ENCODE measurements at places on chromosomes 6 and 20.

DNA sequence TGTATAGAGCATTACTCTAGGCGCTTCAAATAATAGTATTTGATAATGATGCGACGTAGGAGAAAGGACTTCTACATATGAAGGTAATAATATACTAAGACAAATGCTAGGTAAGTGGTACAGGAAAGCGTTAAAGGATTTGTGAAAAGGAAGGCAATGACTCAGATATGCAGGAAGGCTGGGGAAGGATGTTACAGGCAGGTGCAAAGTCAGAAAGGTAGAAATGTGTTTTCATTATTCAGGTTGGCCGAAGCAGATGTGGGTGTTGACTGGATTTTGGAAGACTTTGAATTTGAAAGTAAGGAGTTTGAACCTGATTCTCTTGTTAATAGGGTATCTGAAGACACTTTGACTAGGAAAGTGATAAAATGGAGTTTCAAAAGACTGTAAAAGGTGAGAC is 51.0 kb downstream of the STK4 start:
- no peak for DNase-seq

- peak; percentile 28 for DNase-seq
Measured at GRCh38 chr6:157755746-157756411, 67.2 kb upstream of the SNX9 start.

DNA sequence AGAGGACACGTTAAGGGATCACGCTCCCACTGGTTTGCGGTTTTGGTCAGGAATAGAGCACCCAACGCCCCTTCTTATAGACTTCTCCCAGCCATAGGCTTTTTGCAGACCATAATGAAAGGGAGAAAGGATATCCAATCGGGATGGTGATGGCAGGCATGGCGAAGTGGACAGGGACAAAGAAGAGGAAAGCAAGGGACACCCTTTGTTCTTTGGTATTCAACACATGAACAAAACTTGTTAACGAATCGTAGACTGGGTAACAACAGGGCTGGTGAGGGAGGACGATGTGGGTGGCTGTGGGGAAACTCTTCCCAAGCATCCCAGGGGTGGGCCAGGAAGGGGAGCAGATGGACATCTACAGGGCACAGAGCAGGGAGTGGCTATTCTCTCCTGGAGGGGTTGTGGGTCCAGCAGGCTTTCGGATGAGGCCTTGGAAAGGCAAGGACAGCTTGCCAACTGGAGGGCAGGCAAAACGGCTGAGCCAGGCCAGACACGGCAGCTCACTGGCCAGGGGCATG is 1.4 kb upstream of the HSP90AB1 start:
- no peak for DNase-seq

DNA sequence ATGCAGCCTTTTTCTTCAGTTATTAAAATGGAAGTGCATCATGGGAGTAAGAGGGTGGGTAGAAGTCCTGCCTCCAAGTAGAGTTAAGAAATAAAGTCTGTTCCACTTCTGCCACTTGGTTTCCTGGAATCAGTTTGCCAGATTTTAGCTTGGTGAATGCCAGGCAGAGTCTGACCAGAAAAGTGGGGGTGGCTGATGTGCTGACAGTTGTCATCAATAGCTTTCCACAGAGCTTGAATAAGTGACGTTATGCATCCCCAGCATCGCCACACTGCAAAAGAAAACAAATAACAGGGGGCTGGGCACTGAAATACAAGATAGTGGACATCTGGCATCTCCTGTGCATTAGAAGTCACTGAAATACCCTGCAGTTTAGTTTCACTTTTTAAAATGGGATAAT is 30.8 kb upstream of the CEP162 start:
- DNase-seq: no peak

GRCh38 chr6:21437581-21437980 is 156.0 kb upstream of the SOX4 start:
- no peak for DNase-seq

- no peak for DNase-seq
Measured at GRCh38 chr6:15596186-15596896, 66.5 kb downstream of the DTNBP1 start.

- DNase-seq: peak; percentile 43
Measured at GRCh38 chr6:14873101-14873500, 372.8 kb upstream of the JARID2 start.

DNA sequence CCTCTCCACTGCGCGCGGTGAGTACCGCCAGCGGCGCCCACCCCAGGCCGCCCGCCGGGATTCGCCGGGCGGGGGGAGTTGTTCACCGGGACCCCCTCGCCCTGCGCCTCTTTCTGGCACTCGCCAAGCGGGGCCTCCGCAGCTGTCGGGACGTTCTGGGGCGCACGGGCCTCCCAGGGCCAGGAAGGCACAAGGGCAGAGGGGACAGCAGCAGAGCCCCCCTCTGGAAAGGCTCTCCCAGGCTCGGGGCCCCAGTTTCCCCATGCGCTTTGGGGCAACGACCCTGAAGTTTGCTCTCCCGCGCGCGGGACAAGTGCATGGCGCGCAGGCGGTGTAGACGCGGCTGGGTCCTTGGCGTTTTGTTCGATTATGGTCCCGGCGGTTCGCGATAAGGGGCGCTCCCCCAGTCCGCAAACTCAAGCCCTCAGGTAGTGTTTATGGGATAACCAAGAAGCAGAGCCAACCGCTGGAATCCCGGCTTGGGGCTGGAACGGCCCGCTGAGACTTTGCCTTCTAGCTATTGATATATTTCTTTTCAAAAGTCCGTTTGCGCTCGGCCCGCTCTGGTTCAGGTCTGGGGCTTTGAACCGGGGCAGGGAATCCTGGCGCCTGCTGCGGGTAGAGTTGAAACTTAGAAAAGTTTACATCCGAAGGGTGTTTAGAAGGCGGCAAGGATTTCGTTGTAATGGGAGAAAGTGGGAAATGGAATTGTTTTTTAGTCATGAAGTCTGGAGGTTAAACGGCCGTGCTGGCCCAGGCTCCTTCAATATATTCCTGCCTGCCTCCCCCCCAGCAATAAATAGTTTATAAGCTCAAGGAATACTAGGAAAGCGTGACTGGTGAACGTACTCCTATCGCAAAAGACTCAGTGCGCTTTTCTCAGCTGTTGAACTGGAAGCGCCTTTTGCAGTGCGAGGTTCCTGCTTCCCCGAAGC is 595 bp downstream of the EYA2 start:
- DNase-seq: no peak

- no peak for DNase-seq
Measured at GRCh38 chr6:13544454-13545186, 29.8 kb upstream of the SIRT5 start.

GRCh38 chr6:79138146-79138545 is 60.1 kb upstream of the PHIP start:
- DNase-seq: no peak

GRCh38 chr20:49384437-49385434 is 97.7 kb downstream of the KCNB1 start:
- peak; percentile 82 for DNase-seq

- DNase-seq: no peak
Measured at GRCh38 chr6:7954477-7955200, 44.1 kb upstream of the TXNDC5 start.

DNA sequence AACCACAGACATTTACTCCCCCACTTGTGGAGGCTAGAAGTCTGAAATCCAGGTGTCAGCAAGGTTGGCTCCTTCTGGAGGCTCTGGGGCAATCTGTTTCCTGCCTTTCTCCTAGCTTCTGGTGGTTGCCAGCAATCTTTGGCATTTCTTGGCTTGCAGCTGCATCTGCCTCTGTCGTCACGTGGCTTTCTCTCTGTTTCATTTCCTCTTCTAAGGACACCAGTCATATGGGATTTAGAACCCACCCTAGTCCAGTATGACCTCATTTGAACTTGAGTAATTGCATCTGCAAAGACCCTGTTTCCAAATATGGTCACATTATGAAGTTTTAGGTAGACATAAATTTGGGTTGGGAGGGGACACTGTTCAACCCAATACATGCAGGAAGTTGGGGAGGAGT is 56.2 kb upstream of the EPB41L1 start:
- no peak for DNase-seq

- no peak for DNase-seq
Measured at GRCh38 chr20:20702330-20703245, 9.9 kb downstream of the RALGAPA2 start.

DNA sequence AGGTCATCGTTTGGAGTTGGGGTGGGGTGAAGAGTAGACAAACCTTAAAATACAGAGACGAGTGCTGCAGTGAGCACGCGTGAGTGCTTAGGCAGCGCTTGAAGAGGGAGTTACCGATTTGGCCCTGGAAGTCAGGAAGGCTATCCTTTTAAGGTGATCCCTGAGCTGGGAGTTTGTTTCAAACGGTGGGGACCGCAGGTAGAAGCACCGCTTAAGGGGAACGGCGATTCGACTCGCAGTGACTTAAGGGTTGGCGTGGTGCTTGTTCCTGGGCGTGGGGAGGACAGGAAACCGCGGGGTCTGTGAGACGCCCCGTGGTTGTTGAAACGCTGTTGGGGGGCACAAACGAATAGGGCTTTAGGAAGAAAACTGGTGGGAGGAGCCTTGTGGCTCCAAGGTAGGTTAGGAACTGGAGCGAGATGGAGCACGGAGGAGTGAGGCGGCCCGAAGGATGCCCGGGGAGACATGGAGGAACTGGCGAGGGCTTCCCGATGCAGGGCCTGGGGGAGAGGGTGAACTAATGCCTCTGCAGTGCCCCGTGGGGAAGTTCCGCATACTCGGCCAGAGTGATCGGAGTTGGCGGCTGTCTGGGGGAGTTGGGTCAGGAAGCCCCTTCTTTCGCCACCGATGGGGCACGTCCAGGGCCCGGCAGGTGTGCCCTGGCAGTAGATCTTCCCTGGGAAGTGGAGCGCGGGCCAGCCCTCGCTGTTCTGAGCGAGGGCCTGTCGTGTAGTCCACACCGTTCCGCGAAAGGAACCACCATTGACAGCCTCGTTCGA is 1.3 kb upstream of the CDYL start:
- DNase-seq: no peak

DNA sequence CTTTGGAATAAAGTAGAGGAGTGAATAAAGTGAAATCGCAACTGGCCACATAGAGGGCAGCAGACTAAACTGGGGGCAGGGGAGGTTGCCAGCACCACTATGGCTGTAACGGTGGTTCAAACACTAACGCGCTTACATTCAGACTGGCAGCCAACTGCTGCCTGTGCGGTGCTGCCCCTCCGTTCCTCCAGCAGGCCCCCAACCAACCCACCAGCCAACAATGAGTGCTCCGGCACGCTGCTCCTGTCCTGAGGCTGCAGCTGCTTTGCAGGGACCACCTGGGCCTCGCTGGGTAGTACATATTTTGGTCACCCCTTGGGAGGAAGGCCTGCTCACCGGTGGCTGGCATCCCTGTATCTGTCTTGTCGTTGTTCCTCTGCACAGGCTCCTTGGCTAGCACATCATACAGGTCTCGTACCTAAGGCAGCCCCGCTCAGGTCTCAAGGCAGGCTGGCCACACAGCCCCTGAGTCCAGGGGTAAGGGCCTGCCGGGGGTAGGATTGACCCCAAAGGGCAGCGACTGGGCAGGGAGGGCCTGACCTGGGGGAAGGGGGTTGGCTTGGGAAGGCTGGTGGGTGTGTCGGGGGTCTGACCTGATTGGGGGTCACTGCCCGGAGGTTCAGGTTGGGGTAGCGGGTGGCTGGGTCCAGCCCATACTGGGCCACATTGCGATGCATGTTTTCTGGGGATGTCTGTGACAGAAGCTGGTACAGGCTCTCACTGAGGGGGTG is 6.3 kb downstream of the MICAL1 start:
- DNase-seq: no peak

GRCh38 chr6:24010133-24010532 is 115.9 kb upstream of the NRSN1 start:
- no peak for DNase-seq

GRCh38 chr6:111985202-111985731 is 68.6 kb upstream of the CCN6 start:
- peak; percentile 68 for DNase-seq

- peak; percentile 28 for DNase-seq
Measured at GRCh38 chr6:159682295-159682694, 10.7 kb downstream of the SOD2 start.

- peak; percentile 62 for DNase-seq
Measured at GRCh38 chr6:160930547-160931377, 60.8 kb upstream of the MAP3K4 start.

GRCh38 chr6:53375847-53376246 is 27.1 kb upstream of the ELOVL5 start:
- DNase-seq: no peak

GRCh38 chr20:11302436-11302835 is 615.3 kb upstream of the BTBD3 start:
- DNase-seq: no peak

DNA sequence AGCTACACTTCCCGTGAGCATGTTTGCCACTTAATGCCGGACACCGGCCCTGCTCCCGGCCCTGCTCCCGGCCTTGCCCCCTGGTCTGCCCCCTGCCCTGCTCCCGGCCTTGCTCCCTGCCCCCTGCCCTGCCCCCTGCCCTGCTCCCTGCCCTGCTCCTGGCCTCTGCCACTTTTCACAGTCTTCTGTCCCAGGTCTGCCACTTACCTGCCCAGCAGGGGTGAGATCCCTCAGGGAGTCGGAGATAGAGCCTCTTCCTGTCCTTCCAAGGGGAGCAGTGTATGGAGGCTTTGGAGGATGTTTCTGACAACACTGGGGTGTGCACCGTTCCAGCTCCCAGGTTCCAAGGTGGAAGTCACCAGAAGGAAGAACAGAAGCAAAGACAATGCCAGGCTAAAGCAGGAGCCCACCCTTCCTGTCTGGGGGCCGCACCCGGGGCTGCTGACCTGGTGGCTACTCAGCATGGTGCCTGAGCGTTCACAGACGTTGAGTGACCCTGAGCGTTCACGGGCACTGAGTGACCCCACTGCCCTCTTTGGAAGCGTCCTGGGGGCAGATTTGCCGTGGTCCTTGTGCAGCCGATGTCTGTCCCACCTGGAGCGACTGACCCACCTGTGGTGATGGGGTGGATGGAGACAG is 199.8 kb downstream of the DLL1 start:
- no peak for DNase-seq

DNA sequence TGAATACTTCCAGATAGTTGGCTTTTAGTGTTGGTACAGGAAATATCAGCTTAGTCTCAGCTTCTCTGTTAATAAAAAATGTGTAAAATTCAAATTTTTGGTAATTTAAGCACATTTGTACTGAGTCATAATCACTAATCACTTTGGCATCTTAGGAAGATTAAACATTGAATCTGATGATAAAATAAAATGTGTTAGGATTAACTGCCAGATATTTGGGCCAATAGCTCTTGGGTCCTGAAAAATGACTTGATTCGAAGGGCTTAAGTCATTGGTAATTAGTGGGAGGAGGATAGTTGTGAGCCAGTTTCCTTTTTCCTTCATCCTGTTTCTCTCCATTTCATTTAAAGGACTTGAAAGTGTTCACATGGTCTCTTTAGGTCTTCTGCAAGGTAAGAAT is 426.1 kb downstream of the RFPL4B start:
- no peak for DNase-seq

DNA sequence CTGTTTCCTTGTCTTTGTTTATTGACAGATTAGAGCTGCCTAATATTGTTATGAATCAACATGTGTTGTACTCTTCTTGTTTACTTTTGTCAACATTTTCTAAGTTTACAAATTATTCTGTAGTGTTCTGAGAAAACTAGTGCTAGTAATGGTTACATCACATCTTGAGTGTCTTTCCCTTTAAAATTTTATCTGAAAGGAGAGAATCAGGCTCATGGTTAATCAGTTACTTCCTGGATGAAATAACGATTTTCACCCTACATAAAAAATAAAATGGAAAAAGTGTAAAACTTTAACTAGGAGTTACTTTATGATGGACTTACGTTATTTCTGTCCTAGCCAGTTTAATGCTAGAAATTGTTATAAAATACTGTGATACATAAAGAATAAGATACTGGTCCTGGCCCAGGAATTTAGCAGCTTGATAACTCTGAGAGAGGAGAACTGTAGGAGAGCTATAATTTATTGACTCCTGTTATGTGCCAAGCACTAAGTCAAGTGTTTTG is 26.4 kb upstream of the BMP5 start:
- no peak for DNase-seq

GRCh38 chr6:128513878-128514277 is 6.5 kb downstream of the PTPRK start:
- no peak for DNase-seq
